ENCODE measurements at places on chromosomes 5 and 9. TPM values are rescaled to one million over a fixed set of nuclear protein-coding genes. Genes with fewer than 3 reads are reported as not detected.

GRCh38 chr5:169270827-169271226 is 30.1 kb downstream of the SLIT3 start:
- no peak for ATAC-seq

- ATAC-seq, result no peak
Observed at GRCh38 chr5:168411871-168412270, 74.4 kb upstream of the RARS1 start.

GRCh38 chr5:151954255-151954654 is 29.6 kb upstream of the GLRA1 start:
- no peak for ATAC-seq

DNA sequence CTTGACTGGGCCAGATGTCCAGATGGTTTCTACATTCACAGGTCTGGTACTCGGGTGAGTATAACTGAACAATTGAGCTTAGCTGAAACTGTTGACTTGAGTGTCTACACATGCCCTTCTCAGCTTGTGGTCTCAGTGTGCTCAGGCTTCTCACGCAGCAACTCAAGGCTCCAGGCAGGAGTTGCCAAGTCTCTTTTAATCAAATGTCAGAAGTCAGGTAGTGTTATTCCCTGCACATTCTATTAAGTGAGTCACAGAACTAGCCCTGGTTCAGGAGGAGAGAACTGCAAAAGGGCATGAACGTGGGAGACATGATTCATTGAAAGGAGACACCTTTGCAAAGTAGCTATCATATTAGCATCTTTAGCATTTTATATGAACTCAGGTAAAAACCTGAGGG is 199.3 kb upstream of the ACTBL2 start:
- ATAC-seq, result no peak

GRCh38 chr5:27962198-27962597 is 923.8 kb upstream of the CDH9 start:
- no peak for ATAC-seq

GRCh38 chr5:6832994-6833393 is 119.8 kb downstream of the TENT4A start:
- no peak for ATAC-seq

DNA sequence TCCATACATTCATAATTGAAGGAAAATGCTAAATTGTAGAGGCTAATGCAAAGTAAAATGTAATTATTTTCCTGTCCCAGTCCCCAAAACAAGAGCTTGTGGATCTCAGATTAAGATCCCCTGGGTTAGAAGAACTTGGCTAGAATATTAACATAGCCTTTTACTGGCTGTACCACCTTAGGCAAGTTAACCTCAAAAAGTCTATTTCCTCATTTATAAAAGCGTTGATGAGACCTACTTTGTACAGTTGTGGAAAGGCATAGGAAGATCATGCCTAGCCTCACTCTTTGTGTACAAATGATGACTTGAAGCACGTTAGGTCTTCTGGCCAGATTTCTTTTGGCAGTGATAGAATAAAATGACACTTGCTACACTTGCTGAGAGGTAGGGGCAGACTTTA is 97.2 kb downstream of the F2RL2 start:
- ATAC-seq, result no peak

DNA sequence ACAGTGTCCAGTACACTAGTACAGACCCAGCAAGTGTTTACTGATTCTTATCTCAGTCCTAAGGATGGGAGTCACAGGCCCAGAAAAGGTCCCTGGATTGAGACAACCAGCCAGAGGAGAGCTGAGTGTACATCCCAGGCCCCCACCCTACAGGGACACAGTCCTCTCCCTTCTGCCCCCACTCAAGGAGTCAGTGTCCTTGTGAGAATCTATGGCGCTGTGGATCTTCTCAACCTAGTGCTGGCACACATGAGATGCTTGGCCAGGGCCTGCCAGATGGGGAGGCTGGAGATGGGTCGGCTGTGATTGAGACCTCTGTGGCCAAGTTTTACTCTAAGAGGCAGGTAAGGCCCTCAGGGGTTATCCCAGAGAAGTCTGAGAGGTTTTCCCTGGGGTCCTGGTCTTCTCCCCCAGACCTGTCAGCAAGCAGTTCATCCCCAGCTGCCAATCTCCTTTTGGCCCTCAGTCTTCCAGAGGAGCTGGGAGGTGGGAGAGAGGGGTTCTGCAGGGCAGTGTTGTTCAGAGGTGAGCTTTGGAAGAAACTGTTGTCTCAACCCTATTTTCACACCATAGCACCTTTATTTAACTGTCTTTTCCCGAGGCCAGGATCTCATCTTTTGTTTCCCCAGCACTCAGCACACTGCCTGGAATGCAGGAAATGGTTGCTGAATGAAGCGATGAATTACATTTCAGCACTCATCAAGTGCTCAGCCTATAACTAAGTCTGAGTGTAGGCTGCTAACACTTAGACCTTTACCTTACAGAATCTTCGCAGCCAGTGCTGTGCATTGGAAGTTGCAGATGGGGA is 3.2 kb upstream of the NSD1 start:
- no peak for ATAC-seq

DNA sequence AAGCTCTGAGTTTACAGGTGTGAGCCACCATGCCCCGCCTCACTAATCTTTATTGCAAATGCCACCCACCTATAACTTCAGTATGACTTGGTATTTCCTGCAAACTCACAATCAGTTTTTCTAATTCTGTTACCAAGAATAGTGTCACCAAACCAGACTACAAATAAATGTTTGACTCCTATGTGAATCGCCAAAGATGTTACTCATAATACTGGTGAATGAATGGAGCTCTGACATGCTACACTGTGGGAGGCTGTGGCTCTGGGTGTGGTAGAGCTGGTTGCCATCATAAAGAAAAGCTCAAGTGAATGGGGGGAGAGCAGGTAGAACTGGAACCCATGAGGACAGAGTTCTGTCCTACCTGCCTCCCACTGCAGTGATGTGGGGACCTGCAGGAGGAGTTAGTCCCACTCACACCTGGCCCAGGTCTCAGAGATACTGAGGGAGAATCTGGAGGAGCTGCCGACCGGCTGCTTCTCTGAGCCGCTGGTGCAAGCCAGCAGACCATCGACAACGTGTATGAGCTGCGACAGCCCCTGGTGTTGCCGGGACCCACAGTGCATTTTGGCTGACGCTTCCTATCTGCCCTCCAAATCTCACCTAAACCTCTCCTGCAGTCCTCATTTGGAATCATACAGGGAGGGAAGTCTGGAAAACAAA is 95.7 kb downstream of the ENTREP1 start:
- ATAC-seq, result peak; percentile 86

DNA sequence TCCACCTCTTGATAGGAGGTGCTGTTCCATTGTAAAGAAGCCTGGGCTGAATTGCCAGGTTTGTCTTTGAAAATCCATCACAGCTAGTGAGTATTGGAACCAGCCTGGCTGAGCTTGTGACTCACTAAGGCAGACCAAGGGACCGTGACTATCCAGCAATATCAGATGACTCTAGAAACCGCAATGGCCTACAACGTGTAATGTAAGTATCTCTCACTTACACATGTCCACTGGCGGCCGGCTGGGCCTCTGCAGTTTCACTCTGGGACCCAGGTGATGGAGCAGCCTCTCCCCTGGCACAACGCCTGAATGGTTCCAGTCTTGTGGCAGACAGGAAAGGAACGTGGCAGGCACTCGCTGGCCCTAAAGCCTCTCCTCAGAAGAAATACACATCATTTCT is 3.1 kb upstream of the HRH2 start:
- peak; percentile 26 for ATAC-seq

GRCh38 chr9:27436234-27436633 is 87.9 kb upstream of the IFNK start:
- ATAC-seq, result no peak

- ATAC-seq, result no peak
Observed at GRCh38 chr5:138649316-138649720, 74.1 kb upstream of the HSPA9 start.

GRCh38 chr5:176654856-176655255 is 7.6 kb downstream of the TSPAN17 start:
- no peak for ATAC-seq

DNA sequence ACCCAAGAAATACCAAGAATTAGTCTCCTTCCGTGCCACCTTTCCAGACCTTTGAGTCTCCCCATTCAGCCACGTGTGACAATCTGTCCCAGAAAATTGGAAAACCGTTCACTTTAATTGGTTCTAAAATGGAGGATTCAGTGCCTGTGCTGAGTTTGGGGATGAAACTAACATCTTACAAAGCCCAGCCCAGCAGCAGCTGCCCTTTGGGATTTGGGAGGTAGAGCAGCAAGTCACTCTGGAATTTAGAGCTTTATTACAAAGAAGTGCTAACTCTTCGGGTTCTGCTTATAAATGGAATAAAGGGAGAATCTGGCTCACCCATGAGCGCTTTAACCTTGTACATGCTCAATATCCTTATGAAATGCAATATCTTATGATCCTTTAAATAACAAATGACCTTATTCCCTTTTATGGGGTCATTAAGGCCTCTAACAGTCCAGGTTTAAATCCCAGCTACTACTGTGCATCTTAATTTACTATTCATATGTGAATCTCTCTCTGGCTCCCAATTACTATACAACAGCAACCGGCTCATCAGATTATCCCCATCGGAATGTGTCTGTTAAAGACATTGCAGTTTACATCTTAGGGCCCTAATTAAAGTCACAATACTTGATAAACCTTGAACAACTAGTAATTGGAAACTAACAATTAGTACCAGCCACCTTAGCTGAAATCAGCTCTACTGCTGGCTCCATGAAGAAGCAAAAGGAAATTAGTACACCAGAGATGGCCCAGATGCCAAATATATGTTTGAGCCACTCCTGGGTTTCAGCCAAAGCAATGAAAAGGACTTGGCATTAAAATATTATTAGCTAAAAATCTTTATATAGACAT is 271.8 kb upstream of the SMARCA2 start:
- no peak for ATAC-seq

- no peak for ATAC-seq
Observed at GRCh38 chr9:94783928-94784327, 57.4 kb downstream of the AOPEP start.

GRCh38 chr9:22454016-22454415 is 7.4 kb downstream of the DMRTA1 start:
- no peak for ATAC-seq

- no peak for ATAC-seq
Observed at GRCh38 chr5:157808043-157808442, 50.9 kb downstream of the CLINT1 start.

GRCh38 chr9:74281674-74282073 is 215.5 kb upstream of the RORB start:
- no peak for ATAC-seq

- no peak for ATAC-seq
Observed at GRCh38 chr5:147509710-147510651, at the start of gene DPYSL3. DPYSL3 (minus strand) TSS chr5:147510068; CDS start chr5:147509858, 210 bp downstream.

DNA sequence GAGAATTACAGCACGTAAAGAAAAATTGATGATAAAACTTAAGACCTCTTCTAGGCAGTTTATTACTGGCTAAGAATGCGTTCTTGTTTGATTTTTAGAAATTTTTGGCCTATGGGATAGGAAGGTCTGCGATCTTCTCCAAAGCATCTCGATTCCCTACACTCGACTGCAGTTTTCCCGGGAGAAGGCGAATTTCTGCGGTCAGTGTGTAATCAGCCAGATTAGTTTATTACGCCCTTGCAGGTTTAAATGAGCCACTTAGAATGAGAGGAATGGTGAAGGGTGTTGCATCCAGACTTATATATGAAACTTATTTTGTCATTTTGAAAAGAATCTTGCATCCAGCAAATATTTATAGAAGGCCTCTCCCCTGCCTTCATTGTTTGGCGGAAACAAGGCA is 1.2 kb downstream of the MTAP start:
- no peak for ATAC-seq

The SHC3 gene
- not detected for total RNA-seq

The ESM1 gene
- not detected for total RNA-seq

The GABRA1 gene
- total RNA-seq, result not detected

The GDF9 gene
- total RNA-seq, result 0.26 TPM

The HMCN2 gene
- not detected for total RNA-seq

The OR13C4 gene
- not detected for total RNA-seq

Data from activated T-helper 17 cell treated with anti-CD3 and anti-CD28 coated beads, Interleukin-2, amount 50 U/mL, for 72 hours (primary cell).